ENCODE measurements at places on chromosomes 11 and 22.

- DNase-seq: no peak
These were observed 210.5 kb downstream of the FAM181B start for GRCh38 chr11:82523141-82523540.

DNA sequence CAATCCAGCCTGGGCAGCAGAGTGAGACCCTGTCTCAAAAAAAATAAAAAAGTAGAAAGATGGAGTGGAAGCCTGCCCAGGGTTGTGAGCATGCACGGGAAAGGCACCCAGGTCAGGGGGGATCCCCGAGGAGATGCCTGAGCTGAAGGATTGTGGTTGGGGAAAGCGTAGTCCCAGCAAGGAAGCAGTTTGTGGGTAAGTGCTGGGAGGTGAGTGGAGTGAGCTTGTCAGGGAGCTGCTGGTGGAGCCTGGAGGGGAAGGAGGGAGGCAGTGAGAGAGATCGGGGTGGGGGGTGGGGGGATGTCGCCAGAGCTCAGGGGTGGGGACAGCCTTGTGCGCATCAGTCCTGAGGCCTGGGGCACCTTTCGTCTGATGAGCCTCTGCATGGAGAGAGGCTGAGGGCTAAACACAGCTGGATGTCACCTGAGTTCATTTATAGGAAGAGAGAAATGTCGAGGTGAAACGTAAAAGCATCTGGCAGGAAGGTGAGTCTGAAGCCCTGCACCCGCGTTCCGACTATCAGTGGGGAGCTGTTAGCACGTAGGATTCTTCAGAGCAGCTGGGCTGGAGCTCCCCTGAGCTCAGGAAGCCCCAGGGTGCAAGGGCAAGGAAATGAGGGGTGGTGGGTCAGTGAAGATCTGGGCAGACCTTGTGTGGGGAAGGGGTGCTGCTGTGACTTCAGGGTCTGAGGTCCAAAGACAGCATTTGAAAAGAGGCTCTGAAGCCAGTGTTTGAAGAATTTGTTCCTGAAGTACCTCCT is 10.2 kb downstream of the TMEM121B start:
- no peak for DNase-seq

DNA sequence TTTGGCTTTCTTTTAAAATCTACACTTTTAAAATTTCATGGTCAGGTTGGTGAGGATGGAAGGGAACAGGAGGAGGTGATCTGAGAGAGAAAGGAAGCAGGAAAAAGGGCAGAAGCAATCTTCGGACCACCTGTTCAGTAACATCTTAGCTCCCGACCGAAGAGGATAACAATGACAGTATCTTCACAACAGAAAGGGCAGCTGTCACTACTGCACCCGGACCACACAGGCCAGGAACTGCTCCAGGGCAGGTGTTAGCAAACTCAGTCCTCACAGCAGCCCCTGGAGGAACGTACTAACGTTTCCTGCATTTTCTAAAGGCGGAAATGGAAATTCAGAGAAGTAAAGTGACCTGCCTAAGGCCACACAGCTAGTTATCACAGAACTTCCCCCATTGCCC is 16.8 kb downstream of the PTPN5 start:
- no peak for DNase-seq

DNA sequence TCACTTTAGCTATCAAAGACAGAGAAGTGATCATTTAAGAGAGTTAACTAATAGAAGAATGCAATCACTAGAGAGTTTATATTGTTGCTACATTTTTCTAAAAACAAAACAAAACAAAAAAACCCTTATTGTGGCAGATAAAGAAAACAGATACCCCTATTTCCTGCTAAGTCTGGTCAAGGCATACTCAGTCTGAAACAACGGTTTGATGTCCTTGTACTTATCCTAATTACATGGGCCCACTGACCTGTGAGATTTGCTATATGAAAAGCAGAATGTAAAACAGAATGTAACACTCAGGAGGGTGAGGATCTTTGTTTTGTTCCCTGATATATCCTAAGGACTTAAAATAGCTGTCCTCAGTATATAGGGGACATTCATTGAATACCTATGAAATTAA is 24.6 kb downstream of the MAML2 start:
- no peak for DNase-seq

- no peak for DNase-seq
These were observed 3.5 kb downstream of the APOL1 start for GRCh38 chr22:36256478-36256877.

GRCh38 chr22:17418890-17419324 is 49.6 kb downstream of the CECR2 start:
- DNase-seq: no peak

- DNase-seq: no peak
These were observed 114.0 kb downstream of the GRIK4 start for GRCh38 chr11:120625565-120625964.

DNA sequence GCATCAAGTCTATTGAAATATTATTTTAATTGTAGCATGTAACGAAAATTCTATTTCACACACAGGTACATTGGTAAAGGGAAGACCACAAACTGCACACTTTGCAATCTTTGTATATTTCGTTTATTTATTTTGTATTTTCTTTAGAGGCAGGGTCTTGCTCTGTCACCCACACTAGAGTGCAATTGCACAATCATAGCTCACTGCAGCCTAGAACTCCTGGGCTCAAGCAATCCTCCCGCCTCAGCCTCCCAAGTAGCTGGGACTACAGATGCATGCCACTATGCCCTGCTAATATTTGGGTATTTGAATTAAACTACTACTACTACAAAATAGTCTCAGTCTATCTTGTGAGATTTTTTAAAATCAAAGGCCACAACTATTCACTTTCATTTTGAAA is 42.7 kb downstream of the GAB2 start:
- no peak for DNase-seq

DNA sequence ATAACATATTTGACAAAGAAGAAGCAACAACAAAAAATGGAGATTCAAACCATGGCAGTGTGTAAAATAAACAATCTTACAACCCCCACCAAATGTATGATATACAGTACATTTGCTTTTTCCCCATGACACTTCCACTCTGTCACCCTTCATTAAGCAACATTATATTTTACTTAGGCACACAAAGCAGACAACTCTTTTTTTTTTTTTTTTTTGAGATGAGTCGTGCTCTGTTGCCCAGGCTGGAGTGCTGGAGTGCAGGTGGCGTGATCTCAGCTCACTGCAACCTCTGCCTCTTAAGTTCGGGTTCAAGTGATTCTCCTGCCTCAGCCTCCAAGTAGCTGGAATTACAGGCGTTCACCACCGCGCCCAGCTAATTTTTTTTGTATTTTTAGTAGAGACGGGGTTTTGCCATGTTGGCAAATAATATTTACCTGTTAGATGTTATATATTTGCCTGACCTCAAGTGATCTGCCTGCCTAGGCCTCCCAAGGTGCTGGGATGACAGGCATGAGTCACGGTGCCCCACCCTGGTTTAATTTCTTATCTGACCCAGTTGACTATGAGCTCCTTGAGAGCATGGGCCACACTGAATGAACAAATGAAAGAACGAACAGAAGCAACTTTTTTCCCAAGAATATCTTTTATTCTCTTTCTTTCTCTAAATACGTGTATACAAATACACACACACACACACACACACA is 5.5 kb upstream of the PCF11 start:
- no peak for DNase-seq

DNA sequence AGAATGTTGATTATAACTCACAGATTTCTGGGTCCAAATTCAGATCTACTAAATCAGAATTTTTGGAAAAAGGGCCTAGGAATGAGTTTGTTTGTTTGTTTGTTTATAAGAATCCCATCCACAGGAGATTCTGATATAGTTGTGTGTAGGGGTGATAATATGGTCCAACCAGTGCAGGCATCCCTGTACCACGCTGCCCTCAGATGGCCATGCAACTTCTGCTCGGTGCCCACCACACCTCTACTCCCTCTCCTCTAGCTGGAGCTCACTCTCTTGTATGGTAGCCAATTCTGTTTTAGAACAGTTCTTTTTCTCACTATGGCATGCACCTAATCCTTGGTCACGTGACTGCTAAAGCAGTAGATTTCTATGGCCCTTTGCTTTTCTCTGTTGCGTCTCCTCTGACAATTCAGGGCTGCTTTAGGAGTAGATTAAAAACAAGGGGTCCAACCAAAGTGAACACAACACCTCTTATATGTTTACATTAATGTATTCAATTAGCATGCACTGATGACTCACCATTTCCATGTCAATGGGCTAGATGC is 103.3 kb upstream of the KCNA4 start:
- DNase-seq: no peak

DNA sequence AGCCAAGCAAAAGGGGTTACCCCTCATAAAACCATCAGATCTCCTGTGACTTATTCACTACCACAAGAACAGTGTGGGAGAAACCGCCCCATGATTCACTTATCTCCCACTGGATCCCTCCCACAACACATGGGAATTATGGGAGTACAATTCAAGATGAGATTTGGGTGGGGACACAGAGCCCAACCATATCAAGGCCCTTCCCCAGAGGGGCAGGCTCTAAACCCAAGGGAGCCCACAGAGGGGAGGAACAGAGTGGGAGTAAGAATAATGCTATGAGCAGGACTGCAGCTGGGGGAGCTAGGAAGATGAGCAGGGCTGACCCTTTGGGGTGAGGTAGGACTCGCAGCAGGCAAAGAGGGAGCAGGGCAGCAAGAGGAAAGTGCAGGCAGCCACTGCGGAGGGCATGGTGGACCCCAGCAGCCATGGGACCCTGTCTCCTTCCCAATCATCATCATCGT is 59.3 kb downstream of the CD82 start:
- DNase-seq: no peak
